ENCODE measurements at places on chromosomes 13 and 19.
A peak's percentile ranks its signal among the peaks of the same experiment; 100 is the strongest.

DNA sequence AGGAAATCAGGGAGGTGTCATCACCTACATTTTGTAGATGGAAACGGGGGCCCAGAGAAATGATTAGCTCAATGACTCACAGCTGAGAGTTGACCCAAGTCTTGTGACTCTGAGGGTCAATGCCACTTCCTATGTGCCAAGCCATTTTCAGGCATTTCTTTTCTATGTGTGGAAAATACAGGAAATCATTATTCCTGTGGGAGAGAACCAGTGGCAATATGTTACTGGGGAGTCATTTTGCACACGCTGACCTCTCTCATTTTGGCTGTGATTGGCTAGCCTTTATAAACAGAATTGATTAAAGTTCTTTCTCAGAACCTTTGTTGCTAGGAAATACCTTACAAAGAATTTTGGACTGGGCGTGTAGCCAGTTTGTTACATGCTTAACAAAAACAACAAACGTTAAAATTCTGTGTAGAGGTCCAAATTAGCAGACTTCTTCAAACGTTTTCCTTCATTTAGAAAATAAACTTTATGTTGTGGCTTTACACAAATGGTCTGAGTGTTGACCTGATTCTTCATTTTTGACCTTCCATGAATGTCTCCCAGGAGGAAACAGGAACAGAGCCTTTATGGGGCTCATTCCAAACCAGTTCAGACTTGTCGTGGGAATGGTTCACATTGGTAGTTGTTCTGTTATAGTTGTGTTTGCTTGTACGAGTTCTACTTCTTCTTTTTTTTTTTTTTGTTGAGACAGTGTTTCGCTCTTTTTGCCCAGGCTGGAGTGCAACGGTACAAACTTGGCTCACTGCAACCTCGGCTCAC, 11.4 kb downstream of the PCCA start:
- no peak for DNase-seq

GRCh38 chr13:104691767-104692467, 1625.7 kb upstream of the SLC10A2 start:
- no peak for DNase-seq

- no peak for DNase-seq
Measured at GRCh38 chr13:113048766-113049165, 56.8 kb upstream of the F7 start.

- DNase-seq: no peak
Measured at GRCh38 chr13:106494936-106495335, 40.5 kb downstream of the EFNB2 start.

DNA sequence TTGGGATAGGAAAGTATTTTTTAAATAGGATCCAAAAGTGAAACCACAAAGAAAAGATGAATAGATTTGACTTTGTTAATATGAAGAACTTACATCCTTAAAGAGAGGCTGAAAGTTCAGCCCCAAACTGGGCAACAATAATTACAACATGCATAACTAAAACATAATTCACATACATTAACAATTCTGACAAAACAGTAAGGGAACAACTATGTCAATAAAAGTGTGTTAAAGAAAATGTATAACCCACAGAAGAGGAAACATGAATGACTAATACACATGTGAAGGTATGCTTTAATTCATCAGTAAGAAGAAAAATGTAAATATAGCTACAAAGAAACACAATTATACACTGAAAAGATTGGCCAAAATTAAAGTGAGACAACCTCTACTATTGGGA, 1597.6 kb upstream of the MIR17HG start:
- no peak for DNase-seq

DNA sequence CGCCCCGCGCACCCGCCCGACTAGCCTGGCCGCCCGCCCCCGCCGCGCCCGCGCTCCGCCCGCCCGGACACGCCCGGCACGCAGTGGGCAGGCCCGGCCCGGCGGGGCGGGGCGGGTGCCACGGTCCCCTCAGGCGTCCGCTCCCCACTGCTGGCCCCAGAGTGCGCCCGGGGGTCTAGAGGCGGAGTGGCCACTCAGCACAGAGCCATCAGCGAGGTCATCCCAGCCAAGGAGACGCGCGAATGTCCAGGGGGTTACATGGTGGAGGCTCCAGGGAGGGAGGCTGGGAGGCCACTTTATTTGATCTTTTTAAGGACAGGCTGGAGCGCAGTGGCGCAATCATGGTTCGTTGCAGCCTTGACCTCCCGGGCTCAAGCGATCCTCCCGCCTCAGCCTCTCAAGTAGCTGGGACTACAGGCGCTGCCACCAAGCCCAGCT, 236 bp upstream of the TINCR start:
- DNase-seq: no peak

DNA sequence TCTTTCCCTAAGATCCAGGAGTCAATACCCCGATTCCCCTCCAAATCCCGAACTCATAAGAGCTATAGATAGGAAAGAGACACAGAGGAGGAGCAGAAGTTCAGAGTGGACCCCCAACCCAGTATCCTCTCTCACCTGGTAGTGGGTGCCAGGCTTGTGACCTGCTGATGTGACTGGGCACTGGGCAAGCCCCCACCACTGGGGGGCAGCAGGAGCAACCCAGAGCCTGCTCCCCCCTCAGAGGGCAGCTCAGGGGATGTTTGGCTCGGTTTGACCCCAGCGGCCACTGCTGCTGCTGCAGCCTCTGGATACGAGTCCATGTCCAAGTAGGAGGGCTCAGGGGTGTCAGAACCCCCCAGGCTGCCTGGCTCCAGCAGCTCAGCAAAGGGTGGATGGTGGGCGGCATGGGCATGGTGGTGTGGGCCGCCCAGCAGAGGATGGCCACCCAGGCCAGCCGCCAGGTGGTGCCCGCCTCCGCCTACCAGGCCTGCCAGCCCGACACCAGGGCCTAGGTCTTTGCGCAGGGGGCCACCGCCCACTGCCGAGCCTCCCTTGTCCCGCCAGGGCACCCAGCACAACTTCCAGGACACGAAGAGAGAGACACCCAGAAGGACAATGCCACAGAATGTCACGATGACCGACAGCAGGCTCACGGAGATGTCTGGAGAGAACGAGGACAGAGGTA, 7.4 kb downstream of the SYT3 start:
- DNase-seq: no peak

- no peak for DNase-seq
Measured at GRCh38 chr13:67410645-67411044, 180.5 kb upstream of the PCDH9 start.

DNA sequence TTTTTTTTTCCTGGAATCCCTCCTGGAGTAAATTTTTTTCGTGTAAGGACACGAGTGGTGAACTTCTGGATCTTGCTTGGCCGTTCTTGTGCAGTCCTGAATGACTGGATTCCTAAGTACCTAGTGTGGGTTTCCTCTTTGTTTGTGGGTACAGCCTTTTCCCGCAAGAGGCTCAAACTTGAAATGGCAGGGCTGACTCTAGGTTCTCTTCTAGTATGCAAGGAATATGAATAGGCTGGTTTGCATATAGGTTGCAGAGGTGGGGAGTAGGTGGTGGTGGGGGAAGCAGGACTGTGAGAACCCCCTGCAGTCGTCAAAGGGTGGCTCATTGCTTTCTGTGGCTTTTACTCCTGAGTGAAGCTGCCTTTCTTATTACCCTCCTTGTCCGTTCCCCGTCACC, 13.6 kb downstream of the UBAC2 start:
- DNase-seq: no peak

DNA sequence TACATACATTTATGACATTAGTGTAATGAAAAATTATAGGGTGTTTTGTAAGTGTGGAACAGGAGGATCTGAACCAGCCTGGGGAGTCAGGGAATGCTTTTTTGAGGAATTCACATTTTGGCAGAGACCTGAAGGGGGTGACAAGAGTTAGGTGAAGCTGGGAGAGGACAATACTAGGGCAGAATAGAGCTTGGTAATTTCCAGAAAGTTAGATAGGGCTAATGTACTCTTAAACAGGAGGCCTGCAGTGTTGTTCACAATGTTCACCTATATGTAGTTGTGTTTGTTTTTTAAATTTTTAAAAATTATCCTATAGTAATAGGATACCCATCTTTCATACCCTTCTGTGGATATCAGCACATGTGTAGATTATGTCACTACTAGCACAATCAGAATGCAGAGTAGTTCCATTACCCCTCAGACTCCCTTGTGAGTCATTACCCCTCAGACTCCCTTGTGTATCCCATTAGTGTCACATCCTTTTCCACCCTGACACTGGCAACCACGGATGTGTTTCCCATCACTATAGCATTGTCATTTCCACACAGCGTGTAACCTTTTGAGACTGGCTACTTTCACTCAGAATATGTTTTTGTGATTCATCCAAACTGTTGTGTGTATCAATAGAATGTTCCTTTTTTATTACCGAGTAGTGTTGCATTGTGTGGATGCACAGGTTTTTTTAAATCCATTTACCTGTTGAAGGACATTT, 43.1 kb downstream of the PCCA start:
- DNase-seq: no peak

GRCh38 chr13:63403733-63404132, 1988.1 kb upstream of the PCDH20 start:
- no peak for DNase-seq

- DNase-seq: no peak
Measured at GRCh38 chr19:47725759-47726401, 12.7 kb downstream of the EHD2 start.

DNA sequence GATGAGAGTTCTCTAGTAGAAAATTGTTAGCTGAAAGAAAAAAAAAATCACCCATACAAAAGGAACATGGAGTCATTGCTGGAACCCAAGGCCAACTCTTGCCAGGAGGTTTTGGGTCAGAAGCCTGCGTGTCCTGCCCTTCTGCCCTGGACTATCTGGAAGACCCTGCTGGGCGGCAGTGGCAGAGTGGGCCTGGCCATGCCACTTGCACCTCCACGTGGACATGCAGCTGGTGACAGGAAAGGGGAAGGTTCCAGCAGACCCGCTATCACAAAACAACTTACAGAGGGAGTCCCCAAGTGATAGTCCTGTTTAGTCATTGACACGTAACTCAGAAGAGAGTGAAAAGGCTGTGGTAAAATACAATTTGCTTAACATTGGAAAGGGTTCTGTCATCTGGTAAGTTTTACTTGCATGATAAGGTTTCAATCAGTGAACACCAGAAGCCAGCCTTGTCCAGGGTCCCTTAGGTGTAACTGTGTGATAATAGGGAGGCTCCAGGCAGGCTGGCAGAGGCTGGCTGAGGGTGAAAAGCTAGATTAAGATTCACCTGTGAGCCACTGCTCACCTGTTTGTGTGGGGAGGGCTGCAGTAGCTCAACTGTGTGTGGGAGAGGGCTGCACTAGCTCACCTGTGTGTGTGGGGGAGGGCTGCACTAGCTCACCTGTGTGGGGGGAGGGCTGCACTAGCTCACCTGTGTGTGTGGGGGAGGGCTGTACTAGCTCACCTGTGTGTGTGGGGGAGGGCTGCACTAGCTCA, 47.8 kb downstream of the COL4A2 start:
- DNase-seq: no peak

- no peak for DNase-seq
Measured at GRCh38 chr13:43111559-43112400, 88.4 kb downstream of the DNAJC15 start.

DNA sequence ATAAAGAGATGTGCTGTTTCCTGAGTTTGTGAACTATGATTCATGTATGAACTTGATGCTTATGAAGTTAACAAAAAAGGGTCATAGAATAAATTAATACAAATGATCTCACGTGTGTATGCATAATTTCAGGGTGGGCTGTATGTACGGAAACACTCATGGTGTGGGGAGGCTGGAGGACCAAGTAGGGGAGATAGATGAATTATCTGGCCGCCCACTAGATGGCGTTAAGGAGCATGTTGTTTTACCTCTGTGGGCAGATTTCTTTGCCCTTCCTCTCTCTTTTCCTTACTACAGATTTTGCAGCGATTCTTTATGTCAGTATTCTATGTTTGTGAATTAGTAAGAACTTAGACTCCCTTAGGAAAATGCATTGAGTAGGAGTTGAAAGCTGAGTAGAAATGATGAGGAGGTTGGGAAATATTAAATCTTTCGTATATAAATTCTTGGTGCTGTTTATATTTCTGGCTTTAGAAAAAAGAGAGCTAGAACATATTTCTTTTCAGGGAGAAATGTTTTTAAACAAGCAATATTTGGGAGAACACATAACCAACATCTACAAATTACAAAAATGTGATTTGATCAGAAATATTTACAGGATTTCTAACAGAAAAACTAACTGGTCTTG, 47.4 kb upstream of the TMTC4 start:
- DNase-seq: peak; percentile 46

DNA sequence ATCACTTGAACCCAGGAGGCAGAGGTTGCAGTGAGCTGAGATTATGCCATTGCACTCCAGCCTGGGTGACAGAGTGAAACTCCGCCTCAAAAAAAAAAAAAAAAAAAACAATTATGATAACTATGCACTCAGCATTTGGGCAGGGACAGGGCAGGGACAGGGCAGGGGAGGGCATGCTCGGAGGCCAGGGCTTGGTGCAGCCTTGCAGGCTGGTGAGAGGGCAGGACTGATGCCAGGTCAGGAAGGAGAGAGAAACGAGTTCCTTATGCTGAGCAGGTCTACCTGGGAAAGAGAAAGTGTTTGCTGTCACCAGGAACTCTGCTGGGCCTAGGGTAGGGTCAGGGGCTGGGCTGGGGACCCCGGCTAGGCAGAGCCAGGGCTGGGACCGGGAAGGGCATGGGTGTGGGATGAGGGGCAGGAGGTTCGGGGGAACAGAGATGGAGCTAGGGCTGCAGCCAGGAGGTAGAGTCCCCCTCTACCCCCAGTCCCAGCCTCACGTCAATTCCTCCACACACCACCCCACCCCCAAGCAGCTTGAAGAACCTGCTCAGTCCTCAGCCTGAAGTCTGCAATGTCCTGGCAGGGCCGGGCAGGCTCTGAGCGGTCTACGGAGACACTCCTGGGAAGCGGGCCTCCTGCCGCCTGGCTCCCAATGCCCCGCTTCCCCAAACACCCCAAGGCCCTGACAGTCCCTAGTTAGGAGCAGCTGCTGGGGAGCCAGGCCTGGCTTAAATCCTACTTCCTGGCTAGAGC, 2.8 kb downstream of the FXYD3 start:
- no peak for DNase-seq

- no peak for DNase-seq
Measured at GRCh38 chr13:112603641-112604225, 15.8 kb upstream of the TUBGCP3 start.

DNA sequence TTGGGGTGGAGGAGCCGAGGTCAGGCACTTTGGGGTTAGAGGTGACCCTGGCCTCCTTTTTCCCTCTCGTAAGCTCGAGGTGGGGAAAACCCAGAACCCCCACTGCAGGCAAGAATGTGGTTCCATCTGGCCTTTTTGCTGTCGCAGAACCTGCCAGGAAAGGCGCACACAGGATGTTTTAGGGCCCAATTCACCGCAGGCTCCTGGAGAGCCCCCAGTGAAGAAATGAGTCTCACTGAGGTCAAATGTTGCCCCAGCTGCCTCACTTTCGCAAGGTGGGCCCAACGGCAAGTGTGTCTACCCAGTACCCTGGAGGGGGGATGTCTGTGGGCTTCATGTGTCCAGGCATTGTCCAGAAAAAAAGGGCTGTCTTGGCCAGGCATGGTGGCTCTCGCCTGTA, 61.8 kb downstream of the PEX11G start:
- DNase-seq: no peak

DNA sequence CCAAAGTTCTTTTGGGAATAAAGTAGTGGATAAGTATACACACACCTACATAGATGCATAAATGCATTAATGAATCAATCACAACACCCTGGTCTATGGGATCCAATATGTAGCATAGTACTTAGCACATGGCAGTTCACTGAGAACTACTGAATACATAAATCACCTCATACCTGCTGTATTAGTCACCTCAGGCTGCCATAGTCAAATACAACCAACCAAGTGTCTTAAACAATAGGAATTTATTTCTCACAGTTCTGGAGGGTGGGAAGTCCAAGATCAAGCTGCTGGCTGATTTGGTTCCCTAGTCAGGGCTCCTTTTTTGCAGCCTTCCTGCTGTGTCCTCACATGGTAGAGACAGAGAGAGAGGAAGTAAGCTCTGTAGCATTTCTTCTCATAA, 228.2 kb downstream of the NHLRC3 start:
- no peak for DNase-seq

Measured in omental fat pad (tissue), 4 donors.